ENCODE measurements at places on chromosomes 4 and X.

DNA sequence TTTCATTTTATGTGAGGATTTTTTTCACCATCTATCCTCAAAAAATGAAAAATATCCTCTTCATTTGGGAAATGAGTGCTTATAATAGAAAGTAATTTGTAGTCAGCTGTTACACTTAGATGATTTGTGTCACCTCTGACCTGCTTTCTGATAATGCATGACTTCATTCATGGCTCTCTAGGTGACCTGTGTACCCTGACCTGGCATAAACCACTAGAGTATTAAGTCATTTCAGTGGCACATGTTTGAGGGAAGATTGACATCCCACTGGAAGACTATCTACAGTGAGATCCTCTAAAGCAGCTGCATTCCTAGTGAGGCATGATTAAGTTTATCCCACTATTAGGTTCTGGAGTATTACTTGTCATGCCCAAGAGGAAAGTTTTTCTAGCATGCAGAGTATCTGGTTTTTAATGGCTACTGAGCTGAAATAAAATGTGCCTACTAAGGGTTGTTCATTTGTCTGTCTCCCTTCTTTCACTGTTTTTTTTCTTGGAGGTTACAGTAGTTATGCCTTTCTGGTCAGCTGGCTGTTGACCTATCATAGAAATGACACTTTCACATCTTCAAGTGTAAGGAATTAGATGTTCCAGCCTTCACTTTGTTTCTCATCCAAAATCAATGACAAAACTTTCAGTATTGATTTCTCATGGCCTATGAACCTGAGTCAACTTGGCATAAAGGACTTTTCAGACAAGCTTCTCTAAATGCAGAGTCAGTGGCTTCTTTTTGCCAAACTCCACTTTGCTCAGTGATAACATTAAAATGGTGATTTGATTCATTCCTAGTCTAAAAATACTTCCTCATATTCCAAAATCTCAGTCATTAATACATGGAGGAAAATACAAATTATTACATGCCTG lies 33.1 kb downstream of the TET2 start:
- DNase-seq = no peak

- no peak for DNase-seq
Observed at GRCh38 chr4:153763404-153763803, 3.6 kb upstream of the RNF175 start.

DNA sequence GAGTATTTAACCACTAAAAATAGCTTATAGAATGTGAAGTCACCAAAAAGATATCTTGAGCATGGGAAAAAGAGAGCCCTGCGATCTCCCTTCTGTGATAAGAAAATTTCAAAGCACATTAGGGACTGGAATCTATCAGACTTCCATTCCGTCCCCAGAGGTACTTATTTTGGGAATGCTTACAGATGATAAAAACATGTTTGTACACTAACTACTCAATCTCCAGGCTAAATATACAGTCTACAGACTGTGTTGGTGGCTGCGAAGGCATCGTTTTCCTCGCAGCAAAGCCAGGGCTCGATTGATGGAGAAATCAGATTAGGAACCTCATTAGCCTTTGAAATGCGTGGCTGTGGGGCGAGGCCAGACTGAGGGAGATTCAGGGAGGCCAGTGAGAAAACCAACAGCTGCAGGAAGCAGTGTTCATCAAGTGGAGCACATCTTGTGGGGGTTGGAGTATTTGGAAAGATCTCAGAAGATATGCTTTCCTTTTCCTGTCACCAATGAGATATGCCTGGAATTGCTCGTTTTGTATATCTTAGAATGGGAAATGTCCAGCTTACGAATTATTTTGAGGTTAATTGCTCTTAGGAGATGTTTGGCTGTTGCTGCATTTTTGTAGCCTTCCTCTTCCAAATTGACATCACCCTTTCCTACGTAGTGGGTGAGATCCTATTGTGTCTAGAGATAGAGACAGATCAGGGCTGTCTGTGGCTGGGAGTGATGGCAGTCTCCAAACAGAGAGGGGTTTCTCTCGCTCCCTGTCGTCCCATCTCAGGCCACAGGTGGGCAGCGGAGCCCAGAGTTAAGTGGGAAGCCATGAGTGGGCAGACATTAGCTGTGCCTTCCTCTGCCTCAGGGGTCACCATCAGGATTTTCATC lies 224.9 kb upstream of the FAT1 start:
- peak; percentile 38 for DNase-seq

GRCh38 chrX:48636776-48637175 lies 39.5 kb downstream of the WDR13 start:
- no peak for DNase-seq

- peak; percentile 13 for DNase-seq
Observed at GRCh38 chr4:121428721-121429120, 47.9 kb upstream of the QRFPR start.

GRCh38 chrX:38717871-38718270 lies 83.4 kb upstream of the MID1IP1 start:
- DNase-seq = peak; percentile 2

- no peak for DNase-seq
Observed at GRCh38 chr4:96708766-96709165, 868.9 kb downstream of the PDHA2 start.

DNA sequence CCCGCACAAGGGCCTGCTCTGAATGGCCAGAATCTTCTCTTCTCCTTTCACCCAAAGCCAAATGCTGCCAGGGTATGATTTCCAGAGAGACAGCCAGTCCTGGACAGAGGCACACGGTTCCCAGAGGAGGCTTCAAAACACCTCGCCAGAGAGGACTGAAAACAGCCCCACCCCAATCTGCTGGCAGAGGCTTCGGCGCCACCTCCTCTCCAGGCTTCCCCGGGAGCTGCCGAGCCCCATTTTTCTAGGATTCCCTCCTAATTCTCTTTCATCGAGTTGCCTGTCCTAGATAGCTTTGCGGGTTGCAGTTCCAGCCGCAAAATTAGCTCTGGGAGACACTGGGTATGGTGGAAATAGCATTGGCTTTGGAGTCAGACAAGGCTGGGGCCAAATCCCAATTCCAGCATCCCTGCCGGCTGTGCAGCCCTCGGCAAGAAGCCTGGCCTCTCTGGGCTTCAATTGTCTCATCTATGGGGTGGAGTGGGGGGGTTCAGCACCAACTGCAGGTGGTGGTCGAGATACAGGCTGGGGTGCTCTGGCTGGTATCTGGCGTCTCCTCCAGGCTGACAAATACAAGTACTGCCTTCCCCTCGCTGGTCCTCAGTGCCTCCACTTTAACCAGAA lies 22.6 kb downstream of the PPP2R2C start:
- no peak for DNase-seq

- no peak for DNase-seq
Observed at GRCh38 chr4:180870623-180871022, 1372.6 kb upstream of the TENM3 start.

DNA sequence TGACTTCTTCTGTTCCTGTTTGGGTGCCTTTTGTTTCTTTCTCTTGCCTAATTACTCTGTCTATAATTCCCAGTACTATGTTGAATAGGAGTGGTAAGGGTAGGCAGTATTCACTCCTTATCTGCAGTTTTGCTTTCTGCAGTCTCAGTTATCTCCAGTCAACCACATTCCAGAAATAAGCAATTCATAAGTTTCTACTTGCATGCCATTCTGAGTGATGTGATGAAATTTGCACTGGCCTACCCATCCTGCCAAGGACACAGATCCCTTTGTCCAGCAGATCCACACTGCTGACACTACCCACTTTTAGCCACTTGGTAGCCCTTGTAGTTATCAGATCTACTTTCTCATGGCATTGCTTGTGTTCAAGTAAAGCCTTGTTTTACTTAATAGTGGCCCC lies 971.6 kb upstream of the INTU start:
- no peak for DNase-seq

- DNase-seq = no peak
Observed at GRCh38 chr4:72567036-72567435, 2.0 kb downstream of the ADAMTS3 start.

- no peak for DNase-seq
Observed at GRCh38 chr4:6309777-6310176, 40.1 kb downstream of the WFS1 start.

DNA sequence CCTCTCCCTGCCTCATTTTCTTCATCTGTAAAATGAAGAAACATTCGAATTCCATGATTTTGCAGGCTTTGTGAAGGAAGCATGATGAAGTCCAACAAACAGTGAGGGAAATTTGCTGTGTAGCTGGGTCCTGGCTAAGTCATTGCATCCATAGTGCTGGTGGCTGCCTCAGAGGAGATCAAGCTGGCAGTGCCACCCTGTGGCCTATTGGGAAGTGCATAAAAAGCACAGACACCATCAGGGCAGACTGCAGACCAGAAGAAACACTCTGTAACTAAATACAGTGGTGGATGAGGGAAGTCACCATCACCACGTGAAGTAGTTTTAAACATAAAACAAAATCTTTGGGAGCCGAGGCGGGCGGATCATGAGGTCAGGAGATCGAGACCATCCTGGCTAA lies 40.7 kb upstream of the DDX3X start:
- DNase-seq = no peak

GRCh38 chr4:173119818-173120217 lies 48.8 kb upstream of the GALNT7 start:
- peak; percentile 13 for DNase-seq

DNA sequence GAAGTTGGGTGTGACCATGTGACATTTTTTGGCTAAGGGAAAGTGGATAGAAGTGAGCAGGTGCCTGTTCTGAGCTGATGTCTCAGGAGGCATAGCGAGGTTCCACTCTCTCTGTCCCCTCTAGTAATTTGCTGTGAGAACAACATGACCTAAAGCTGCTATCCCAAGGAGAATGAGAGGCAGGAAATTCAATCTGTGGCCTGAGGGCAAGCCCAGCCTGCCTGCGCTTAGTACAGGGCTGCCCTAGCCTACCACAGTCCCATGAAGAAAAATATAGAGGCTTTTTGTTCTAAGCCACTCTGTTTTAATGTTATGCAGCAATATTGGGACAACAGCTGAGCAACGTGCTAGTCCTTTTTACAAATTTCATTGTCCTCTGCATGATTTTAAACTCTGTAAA lies 193.1 kb downstream of the LDB2 start:
- DNase-seq = no peak

- peak; percentile 90 for DNase-seq
Observed at GRCh38 chrX:49039598-49040375, 3.4 kb downstream of the TFE3 start.

- DNase-seq = peak; percentile 72
Observed at GRCh38 chr4:111323496-111323895, 700.6 kb upstream of the PITX2 start.

DNA sequence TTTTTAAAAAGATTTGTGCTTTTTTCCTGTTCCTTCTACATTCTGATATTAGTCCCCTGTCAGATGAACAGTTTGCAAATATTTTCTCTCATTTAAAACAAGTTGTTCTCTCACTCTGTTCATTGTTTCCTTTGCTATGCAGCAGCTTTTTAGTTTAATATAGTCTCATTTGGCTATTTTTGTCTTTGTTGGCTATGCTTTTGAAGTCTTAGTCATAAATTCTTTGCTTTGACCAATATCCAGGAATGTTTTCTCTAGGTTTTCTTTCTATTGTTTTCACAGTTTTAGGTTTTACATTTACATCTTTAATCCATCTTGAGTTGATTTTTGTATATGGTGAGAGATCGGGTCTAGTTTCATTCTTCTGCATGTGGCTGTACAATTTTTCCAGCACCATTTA lies 136.8 kb downstream of the TET2 start:
- DNase-seq = no peak

DNA sequence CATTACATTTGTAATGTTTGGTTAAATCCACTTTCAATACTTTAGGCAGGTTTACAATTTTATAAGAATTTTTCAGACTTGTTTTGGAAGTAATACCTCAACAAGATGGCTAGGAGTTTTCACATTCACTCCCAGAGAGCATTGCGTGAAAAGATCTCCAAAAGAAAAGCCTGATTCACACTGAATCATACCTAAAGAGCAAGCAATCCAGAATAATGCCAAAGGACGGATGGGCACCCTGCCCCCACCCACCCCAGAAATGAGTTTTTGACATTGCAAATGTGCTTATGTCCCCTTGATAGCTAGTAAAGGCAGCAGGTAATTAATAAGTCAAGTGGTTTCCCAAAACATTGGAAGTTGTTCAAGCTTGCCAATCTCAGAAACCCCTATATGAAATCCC lies 557.7 kb upstream of the TENM3 start:
- DNase-seq = peak; percentile 47

GRCh38 chr4:140726776-140727500 lies 29.2 kb downstream of the TBC1D9 start:
- peak; percentile 81 for DNase-seq

GRCh38 chrX:20001588-20001987 lies 10.7 kb upstream of the BCLAF3 start:
- no peak for DNase-seq

DNA sequence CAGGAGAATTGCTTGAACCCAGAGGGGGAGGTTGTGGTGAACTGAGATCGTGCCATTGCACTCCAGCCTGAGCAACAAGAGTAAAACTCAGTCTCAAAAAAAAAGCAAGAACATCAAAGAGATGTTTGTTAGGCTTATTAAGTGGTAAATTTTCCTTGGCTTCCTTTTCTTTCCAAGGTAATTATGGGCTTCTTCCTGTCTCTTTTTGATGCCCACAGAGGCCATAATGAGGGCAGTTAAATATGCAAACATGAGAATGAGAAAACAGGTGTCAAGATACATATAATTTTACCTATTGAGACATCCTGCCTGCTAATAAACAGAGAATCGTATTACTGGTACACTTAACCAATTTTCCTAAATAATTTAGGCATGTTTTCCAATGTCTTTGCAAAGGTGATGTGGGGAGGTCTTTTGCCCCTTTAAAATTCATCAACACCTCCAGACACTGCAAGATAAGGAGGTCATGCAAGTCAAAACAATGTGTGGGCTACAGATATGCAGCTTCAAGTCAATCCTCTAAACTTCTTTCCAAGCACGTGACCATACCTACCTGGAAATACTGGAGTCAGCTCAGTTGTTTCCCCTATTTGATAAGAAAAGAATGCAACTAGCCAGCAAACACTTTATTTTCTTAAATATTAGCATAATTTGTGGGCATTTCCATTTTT lies 2.7 kb downstream of the SLC39A8 start:
- DNase-seq = no peak

- peak; percentile 48 for DNase-seq
Observed at GRCh38 chr4:37389967-37390580, 145.5 kb downstream of the NWD2 start.

DNA sequence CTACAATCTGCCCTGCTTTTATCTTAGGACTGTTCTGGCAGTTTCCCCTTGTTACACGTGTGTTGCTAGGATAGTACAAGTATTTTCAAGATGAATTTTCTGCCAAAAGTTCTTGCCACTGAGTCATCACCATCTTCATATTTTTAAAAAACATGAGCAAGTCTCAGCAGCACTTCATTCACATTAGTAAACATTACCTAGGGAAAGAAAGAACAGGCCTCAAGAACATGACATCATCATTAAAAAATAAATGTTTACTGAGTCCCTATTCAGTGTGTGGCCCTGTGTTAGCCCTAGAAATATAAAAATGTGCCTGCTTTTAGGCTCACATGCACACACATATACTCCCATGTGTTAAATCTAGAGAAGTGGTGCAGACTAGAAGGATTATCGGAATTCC lies 18.7 kb upstream of the GPC3 start:
- DNase-seq = no peak
